Progenitor cell of endocrine pancreas (in vitro differentiated cells): ENCODE measurements at places on chromosomes 2 and 18.
A peak's percentile ranks its signal among the peaks of the same experiment; 100 is the strongest.

DNA sequence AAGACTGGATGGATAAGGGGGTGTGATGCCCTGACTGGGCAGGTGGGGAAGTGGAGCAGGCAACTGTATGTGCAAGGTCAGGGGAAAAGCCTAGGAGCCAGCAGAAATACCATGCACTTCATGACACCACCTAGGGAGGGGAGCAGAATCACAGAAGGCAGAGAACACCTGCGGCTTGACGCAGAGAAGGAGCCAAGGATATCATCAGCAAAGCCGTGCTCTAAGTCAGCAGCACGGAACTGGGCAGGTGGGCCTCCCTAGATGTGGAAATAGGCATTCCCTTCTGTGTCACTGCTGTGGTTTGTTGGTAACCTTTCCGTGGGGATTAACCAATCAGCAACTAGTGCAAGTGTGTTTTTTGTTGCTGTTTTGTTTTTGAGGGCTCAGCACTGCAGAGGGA is 41.3 kb downstream of the HDLBP start:
- DNase-seq = no peak

DNA sequence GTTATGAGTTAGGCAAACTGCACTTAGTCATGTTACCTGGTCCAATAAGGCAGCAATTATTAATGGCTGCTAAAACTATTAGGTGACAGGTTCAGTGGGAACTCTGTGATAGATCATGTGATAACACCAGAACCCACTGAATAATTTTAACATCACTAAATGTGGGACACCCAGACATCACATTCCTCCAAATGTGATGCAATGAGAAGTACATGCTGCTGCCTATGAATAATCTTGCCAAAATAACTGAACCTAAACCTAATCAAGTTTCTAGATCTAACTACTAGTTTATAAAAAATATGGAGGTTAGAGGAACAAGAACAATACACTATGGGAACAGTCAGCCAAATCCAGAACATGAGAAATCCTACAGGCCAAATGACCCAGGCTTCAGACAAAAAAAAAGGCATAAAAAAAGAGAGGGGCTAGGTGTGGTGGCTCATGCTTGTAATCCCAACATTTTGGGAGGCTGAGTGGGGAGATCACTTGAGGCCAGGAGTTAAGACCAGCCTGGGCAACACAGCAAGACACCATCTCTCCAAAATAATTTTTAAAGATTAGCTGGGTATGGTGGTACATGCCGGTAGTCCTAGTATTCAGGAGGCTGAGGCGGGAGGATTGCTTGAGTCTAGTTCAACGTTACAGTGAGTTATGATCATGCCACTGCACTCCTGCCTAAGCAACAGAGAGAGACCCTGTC is 7.0 kb upstream of the ACTR2 start:
- no peak for DNase-seq

- DNase-seq = no peak
Measured at GRCh38 chr18:48609820-48610815, 71.3 kb downstream of the CTIF start.

GRCh38 chr2:225693259-225693658 is 293.7 kb downstream of the NYAP2 start:
- DNase-seq = no peak

- DNase-seq = no peak
Measured at GRCh38 chr2:6824962-6825361, 40.7 kb downstream of the CMPK2 start.

DNA sequence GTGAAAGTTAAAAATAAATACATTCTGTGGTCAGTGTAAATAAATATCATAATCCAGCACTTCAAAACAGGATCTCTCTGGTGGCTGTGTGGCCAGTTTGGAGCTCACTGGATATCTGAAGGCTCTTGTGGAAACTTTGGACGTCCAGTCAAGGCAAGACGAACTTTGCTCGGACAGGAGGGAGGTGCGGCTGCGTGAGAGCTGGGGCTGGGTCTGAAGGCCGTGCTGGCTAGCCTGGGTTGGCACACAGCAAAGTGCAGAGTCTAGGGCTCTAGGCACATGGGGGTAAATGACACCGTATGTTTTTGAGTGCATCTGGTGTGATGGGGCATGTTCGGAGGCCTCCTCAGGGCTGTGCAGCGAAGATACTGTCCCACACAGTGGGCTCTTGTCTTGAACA is 78.9 kb upstream of the TXNDC2 start:
- DNase-seq = no peak

DNA sequence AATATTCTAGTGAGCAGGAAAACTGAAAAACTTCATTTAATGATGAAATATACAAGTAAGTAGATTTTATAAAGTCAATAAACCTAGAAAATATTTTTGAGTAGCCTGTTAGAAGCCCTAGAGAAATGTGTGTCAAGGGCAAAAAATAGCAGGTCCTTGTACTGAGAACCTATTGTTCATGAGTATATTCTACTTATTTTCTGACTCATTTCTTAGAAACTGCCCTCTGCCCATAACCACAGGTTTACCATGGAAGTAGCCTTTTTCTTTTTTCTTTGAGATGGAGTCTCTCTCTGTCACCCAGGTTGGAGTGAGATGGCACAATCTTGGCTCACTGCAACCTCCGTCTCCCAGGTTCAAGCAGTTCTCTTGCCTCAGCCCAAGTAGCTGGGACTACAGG is 19.4 kb upstream of the SELENOI start:
- DNase-seq = no peak

- no peak for DNase-seq
Measured at GRCh38 chr18:58998401-58999203, 133.9 kb downstream of the ZNF532 start.

DNA sequence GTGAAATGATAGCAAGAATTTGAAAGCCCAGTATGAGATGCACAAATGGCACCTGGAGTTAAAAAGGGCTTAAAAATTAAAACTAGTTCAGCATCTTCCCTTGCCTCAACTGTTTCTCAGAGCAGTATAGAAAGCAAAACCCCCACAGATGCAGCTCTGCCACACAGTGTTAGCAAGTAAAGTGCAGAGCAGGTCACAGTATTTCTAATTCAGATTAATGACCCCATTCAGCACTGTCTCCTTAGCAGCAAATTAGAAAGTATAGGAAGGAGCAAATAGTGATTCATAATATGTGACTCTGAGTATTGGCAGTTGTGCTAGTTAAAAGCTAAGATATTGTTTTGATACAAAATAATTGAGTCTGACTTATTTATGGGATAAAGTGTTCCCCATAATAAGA is 73.8 kb upstream of the CCDC85A start:
- DNase-seq = no peak

DNA sequence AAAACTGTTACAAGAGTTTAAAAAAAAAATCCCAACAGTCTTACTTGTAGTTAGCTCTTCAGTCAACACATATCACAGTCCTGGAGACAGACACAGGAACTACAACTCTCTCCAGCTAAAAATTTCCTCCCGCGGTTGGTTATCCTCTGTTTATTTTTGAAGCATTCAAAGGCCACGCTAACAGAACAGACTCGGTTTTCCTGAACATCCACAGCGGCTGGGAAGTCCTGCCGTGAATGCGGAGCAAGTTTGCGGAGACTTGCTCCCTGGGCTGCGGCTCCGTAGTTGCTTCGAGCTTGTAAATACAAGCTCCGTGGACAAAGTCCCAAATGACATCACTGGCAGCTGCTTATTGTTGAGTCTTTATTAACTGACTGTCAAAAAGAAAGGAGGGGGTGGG is at the start of gene NCKAP5:
Gene NCKAP5, minus strand, starts transcription at position 292 of the 400 bp plus-strand sequence. CDS start 50,937 bp downstream, outside the sequence.
- DNase-seq = no peak

- DNase-seq = no peak
Measured at GRCh38 chr18:3126457-3127097, 93.2 kb downstream of the MYOM1 start.

DNA sequence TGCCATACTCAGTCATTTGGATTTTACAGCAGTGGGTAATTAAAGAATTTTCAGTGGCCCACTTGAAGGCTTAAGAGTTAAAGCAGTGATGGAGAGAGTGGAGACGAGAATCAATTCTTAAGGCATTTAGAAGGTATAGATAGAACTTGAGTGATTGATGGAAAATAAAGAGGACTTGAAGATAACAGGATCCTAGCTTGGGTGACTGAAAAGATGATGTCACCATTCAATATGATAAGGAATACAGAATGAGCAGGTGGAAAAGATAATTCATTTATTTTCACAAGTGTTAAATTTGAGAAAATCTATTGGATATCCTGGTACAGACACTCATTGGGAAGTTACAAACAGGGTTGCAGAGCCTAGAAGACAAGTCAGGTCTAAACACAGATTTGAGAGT is 35.2 kb downstream of the XRCC5 start:
- no peak for DNase-seq

- peak; percentile 80 for DNase-seq
Measured at GRCh38 chr18:79380816-79381806, 14.6 kb upstream of the NFATC1 start.

- no peak for DNase-seq
Measured at GRCh38 chr2:213232649-213233437, 51.4 kb upstream of the SPAG16 start.

DNA sequence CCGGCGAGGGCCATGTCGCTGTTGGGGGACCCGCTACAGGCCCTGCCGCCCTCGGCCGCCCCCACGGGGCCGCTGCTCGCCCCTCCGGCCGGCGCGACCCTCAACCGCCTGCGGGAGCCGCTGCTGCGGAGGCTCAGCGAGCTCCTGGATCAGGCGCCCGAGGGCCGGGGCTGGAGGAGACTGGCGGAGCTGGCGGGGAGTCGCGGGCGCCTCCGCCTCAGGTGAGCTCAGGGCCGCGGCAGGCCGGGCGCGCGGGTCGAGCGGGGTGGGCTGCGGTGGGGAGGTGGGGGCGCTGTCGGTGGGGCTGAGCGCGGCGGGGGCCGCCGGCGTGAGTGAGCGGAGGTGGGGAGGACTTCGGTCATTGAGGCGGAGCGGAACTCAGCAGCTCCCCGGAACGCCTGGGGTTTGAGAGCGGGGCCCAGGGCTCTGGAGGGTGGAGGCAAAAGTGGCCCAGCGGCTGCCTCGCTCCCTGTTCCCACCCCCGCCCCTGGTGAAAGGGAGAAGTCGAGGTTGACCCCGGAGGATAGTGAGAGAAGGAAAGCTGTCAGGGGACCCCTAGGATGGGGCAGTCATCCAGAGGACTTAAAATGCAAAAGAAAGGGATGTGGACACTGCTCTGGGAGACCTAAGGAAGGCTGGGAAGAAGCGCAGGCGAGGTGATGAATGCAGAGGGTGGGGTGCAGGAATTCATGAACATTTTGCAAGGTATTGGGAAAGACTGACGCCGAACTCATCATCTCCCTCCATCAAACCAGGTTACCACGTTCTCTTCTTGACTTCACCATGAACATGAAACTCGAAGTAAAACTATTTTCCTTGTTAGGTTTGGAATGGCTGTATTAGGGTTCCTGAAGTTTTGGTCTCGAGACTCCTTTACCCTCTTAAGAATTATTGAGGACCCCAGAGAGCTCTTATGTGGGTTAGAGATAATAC is 633 bp downstream of the MALT1 start:
- peak; percentile 69 for DNase-seq

DNA sequence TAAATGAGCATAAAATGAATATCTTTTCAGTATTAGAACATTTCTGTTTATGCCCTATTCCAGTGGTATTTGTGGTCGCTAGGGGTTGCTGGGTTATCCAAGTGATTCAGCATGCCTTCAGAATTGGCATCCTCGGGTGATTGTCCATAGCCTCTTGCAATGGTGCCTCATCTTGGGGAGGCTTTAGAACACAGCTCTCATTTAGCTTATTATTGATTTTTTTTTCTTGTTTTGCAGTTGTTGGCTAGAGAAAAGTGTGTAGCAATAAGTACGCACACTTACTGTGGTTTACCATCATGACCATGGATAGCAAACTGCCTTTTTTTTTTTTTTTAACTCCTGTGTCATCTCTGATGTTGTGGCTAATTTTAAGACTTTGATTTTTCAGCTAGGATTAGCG is 33.6 kb downstream of the PLEKHA3 start:
- DNase-seq = no peak

DNA sequence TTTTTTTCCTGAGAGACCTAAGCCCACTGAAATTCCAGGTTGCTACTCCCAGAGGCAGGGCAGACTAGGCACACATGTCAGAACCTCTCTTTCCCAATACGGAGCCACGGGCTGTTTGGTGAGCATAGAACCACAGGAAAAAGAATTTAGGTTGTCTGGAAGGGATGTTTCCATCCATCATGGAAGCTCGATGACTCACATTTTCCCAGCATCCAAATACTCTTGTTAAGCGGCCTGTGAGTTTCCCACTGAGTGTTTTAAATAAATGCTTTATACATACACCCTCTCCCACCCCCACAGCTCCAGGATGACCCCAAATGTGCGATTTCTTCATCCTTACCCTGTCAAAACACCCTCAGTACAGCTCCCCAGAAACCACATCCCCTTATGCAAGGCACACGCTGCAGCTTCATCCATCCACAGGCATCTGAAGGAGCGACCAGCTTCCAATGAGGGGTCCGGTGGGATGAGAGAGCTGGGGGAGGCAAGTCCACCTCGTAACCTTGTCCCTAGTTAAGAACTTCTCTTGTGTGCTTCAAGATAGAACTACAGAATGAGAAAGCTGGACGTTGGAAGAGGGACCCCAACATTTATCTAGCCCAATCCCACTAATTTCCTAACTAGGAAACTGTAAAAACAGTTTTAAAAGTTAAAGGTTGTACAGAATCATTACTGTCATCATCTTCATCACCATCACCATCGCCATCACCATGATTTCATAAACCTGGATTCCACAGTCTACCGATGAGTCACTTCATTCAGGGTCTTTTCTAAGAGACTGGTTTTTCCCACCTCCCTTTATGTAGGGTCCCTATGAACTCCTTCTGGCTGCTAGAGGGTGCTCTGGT is 63.5 kb upstream of the FZD7 start:
- no peak for DNase-seq

DNA sequence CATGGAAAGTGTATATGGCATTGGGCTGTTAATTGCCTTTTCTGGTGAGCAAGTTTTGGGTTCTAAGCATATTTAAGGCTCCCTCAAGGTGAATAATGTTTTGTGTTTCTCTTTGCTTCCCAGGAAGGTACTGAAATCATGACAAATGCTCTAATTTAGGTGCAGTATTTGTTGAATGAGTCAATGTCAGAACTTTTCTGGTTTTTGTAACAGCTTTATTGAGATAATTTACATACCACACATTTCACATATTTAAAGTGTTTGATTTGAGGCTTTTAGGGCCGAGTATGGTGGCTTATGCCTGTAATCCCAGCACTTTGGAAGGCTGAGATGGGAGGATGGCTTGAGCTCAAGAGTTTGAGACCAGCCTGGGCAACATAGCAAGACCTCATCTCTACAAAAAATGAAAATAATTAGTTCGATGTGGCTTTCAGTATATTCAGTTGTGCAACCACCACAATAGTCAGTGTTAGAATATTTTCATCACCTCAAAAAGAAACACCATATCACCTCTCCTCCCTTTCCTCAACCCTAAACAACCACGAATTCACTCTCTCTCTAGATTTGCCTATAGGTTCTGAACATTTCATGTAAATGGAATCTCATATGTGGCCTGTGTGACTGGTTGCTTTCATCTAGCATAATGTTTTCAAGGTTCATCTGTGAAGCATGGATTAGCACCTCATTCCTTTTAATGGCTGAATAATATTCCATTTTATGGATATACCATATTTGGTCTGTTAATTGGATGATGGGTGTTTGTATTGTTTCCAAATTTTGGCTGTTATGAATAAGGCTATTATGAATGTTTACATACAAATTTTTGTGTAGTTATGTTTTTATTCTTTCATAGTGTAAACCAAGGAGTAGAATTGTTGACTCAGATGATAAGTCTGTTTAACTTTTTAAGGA is 54.9 kb downstream of the MGAT5 start:
- no peak for DNase-seq

- DNase-seq = no peak
Measured at GRCh38 chr18:76258209-76258608, 236.8 kb downstream of the ZNF516 start.
